ENCODE measurements at places on chromosomes 4 and X. TPM values are rescaled to one million over a fixed set of nuclear protein-coding genes. Genes with fewer than 3 reads are reported as not detected.

TMEM150C gene
- 1.1 TPM for total RNA-seq

FRMD7 gene
- not detected for total RNA-seq

WWC2 gene
- 9.4 TPM for total RNA-seq

GRID2 gene
- 0.54 TPM for total RNA-seq

CENPVL1 gene
- not detected for total RNA-seq

DNA sequence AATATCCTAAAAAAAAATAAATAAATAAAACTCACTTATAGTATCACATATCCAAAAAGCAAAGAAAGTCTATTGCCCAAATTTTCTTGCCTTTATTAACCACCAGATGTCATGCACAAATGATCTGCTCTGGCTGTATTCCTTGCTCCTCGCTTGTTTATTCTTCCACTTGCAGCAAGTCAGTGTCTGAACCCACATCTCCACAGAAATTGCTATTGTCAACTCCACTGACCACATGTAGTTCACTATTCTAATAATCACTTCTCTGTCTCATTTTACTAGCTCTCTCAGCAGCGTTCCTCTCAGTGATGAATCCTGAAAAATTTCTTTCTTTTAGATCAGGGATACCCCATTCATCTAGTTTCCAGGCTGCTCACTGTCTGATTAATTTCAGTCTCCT, 29.3 kb upstream of the CXXC4 start:
- no peak for DNase-seq

GRCh38 chr4:122978109-122978508, 55.7 kb upstream of the NUDT6 start:
- DNase-seq, result no peak

GRCh38 chrX:36963069-36963808, 44.9 kb upstream of the FAM47C start:
- DNase-seq, result no peak

DNA sequence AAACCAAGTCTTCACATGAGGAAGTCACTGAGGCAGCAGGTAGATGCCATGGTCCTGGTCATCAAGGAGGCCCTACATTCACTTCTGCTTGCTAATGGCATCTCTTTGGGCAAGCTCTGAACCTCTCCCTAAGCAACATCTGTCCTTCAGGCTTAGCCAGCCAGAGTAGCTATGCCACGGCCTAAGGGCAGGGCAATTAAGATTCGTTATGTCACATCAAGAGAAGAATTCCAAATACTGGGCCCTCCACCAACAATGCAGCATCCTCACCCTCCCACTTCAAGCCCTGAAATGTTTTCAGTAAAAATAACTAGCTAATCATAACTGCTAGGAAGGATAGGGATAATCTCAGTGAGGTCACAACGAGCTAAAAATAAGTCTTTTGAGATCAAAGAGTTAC, 120.7 kb upstream of the HCCS start:
- DNase-seq, result no peak

- no peak for DNase-seq
These were observed 18.0 kb upstream of the GBA3 start for GRCh38 chr4:22674700-22675099.

DNA sequence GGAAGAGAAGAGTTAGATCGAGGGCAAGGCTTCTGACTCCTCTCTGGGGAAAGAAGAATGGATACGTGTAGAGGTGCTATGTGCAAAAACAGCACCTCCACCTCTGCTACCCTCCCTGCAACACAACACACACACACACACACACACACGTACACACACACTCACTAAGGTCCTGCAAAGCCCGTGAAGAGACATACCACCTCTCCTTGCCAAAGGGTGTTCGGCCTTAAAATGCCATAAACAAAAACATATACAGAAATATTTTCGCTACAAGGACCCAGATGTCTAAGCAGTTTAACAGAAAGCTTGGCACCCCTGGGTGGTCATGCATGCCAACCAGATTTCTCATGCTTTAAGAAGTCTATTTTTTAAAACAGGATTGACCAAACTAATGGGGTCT, 1.5 kb downstream of the TIFA start:
- no peak for DNase-seq

DNA sequence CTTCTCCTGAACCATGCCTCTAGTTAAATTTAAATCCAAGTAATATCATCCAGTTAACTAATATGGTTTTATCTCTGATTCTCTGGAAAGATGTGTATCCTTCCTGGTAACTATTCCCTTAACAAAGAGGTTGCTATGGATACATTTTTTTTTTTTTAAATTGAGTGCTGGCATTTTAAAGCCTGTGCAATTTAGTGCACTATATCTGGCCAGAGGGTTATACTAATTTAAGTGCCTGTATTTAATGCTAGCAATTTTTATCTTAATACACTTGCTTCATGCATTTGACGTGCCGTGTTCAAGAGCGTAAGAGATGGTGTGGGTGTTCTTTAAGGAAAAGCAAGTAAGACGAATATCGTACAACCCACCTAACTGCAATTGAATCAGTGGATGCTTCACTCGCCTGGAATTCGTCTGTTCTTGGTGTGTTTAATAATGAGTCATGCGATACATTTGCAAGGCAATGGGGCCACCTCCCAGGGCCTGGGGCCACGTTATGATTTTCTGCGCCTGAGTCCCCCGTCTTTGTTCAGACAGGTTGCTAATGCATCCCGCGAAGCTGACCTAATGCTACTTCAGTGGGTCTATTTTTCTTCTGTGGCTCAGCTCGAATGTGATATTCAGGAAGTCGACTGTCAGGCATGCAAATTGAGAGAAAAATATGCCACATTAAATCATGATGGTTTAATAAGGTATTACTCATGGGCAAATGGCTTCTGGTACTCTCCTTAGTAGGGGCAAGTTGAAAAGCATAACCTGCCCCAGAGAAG, 14.2 kb upstream of the MID1 start:
- no peak for DNase-seq

DNA sequence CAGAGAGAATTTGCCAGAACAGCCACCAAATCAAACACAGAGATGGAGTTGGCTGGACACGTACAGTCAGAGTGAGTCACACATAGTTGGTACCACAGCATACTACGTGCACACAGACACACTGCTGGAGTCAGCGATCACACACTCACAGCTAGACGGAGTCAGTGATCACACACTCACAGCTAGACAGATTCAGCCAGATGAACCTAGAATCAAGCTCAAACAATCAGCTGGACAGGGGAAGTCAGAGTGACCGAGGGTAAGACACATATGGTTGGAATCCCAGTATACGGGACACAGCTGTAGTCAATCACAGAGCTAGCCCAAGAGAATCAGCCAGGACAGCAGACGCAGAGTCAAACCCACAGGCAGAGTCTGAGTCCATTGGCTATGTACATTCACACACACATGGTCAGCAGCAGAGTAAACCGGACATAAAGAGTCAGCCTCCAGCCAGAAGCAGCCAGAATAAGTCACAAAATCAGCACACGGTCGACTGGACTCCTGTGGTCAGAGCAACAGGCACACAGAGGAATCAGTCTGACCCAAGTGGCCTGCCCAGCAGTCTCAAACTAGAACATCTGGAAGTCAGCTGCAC, 4.6 kb downstream of the SLC38A5 start:
- DNase-seq, result no peak

DNA sequence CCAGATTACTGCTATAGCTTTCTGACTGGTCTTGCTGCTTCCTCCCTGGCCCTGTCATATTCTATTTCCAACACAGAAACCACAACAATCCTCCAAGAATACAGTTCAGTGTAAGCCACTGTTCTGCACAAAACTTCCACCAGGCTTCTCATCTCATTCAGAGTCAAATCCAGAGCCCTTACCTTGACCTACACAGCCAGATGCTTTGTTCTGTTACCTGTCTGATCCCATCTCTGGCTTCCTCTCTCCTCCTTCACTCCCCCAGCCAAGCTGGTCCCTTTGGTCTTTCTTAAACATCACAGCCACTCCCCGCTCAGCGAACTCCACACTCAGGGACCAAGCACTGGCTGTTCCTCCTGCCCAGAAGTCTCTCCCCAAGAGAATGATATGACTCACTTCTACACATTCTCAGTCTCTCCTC, 84.8 kb upstream of the BMP2K start:
- no peak for DNase-seq

DNA sequence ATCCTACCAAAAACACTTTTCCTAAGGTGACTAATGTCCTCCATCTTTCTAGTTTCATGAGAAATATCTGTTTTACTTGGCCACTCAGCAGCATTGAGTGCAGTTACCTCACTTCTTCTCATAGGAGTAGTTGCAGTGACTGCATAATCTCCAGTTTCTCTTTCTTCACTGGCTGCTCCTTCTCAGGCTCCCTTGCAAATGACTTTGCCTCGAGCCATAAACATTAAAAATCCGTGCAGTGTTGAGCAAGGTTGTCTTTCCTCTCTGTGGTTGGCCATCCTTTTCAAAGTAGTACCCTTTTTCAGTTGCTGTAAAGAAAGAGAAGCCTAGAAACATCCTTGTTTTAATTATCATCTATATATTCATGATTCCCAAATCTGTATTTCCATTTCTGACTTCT, 10.2 kb upstream of the PRKG2 start:
- no peak for DNase-seq

DNA sequence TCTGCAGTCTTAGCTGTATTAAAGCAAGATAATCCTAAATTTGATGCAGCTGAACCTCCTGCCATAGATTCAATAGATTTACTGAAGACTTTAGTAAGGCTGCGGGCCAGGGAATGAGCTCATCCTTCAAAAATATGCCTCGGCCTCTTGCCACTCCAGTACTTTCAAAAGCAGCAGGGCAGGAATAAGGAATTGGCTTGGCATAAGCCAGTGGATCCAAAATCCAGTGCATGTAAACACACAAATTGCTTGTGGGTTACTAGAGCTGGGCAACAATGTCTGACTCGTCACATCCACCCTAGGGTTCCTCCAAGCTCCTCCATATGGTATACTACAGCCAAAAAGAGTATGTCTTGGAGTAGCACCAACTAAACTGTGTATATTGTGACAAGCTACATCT, 165.0 kb downstream of the AMELX start:
- no peak for DNase-seq

DNA sequence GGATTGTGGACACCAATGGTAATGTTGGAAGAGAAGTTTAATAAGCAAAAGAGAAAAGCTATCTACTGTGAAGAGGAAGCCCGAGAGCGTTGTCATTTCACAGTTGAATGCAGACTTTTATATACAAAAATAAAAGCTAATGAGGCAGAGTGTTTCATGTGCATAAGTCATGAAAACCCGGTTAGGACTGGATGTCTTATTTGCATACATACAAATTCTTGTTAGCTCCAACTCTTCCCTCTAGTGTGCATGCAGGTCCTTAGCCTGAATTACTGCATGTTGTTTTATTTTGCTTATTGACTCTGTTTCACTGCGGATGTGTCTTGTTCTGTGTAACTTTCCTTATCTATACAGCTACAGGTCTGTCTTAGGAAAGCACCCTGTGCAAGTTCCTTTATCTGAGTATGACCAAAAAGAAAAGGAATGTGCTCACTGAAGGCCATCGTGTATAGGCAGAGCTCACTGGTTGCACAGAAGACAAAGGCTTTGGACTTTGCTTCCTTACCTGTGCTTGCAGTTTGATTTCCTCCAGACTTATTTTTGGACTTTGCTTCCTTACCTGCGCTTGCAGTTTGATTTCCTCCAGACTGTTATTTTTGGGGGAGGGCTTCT, 25.1 kb upstream of the UGT2B11 start:
- DNase-seq, result no peak

DNA sequence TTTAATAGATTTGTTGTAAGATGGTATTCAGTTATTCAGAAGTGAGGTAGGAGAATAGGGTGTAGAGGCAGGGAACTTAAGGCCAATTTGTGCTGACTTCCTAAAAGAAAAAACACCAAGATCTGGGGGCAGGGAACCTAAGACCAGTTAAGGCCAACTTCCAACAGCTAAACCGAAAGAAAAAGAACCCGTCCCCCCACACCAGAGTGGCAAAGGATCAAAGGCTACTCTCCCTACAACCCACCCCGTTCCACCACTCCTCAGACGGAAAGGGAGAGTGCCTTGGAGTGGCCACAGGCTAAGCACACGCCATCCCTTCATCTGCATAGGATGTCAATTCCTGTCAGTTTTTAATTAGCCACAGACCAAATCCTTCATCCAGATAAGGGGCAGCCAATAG, 3.7 kb upstream of the ZNF718 start:
- no peak for DNase-seq

DNA sequence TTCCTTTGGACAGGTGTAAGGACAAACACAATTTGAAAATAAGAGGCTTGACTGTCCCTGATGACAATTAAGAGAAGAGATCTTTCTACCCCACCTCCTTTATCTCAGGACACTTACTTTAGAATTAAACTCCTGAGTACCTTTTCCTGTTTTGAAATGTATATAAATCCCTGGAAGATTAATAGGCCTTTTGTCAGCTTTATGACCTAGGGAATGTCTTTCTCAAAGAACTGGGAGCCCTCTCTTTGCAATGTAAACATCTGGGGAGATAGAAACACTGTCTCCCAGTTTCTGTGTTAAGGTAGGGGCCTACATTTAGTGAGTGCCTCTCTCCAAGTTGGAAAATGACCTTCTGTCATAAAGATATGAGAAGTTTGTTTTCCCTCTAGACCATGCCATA, 31.7 kb downstream of the AGA start:
- DNase-seq, result no peak

DNA sequence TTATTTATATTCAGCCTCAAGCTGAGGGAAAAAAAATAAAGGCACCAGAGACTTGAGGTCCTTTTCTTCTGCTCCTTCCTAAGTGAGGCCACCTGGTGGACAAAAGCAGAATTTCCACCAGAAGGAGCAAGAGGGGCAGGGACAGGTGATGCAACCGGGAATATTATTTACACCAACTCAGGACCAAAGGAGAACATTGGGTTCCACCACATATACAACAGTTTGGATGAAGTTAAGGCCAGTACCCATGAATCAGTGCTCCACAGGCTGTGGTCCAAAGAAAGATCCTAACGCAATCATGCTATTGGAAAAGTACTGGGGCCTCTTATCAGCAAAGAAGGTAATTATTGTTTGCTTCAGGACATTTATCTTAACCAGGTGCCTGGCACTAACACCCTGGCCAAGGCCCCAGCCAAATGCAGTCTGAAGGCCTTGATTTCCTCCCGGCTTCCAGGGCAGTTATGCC, 57.4 kb downstream of the TSC22D3 start:
- DNase-seq, result no peak

DNA sequence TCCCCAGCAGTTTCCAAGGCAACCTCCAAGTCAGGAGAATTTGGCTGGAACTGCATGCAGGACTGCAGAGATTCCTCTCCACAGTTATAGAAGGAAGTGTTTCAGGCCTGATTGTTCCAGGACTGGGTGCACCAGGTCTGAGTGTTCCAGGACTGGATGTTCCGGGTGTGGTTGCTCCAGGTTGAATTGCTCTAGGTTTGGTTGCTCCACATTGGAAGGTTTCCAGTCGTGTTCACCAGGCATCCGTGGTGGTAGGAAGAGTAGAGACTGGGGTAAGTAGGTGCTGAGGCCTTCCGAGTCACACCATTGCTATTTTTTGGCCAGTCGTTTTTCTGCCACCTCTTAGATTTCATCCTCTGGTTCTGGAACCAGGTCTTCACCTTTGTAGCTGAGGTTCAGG, 105.4 kb downstream of the MSN start:
- no peak for DNase-seq

GRCh38 chr4:88857588-88857987, 160.0 kb upstream of the NAP1L5 start:
- no peak for DNase-seq

Measured in Peyer's patch (tissue), 4 donors.